ENCODE measurements at places on chromosomes 12 and 14. TPM values are rescaled to one million over a fixed set of nuclear protein-coding genes. Genes with fewer than 3 reads are reported as not detected.

DNA sequence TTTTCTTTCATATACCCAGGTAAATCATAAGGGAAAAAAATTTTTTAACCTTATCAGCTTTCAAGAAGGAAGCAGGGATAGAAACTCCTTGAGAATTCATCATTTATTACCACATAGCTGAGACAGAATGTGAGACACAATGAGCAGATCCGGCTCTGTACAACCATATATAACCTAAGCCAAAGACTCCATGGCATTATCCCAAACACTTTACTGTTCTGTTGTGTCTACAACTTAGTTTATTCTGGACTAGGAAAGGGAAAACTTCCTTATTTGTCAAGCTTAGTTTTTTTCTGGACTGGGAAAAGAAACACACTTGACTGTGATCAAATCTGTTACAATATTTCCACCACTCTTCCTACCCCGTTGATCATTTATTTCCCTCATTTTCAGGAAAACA lies 38.3 kb upstream of the CATSPERB start:
- DNase-seq: no peak

DNA sequence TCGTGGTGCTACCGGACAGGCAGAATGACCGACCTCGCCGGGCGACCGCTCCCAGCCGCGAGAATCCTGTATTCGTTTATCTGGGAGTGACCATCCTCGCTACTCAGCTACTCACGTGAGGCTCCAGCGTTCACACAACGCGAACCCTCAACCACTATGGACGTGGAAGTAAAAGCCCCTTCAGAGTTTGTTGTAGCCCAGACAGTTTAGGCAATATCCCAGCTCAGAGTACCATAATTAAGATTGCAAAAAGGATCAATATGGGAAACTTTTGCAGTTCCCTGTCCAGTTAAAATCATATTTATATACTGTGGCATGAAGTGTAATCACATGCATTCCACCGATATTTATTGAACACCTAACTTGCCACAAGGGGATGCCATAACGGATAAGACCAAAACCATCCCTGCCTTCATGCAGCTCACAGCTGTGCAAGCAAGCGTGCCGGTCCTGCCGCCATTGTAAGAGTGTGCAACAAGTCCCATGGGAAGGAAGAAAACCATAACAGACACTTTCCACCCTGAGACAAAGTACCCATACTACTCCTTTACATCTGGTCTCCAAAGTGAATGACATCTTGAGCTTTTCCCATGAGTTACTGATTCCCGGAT lies 938 bp upstream of the MAX start:
- DNase-seq: no peak

The ATG2B gene
- 25.1 TPM for total RNA-seq

DNA sequence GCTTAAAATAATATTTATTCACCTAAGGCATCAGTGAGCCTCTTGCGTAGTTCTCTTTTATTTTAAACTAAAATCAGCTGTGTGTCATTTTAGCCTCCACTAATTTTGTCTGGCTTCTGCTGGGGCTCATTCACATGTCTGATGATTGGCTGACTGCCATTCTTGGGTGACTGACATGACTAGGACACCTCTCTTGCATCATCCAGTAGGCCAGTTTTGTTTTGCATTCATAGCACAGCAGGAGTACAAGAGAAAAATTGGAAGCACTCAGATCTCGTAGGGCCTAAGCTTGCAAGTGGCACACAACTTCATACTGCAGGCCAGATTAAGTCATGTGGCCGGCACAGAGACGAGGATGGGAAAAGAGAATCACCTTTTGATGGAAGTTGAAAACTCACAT lies 1226.5 kb downstream of the GALC start:
- DNase-seq: no peak

GRCh38 chr12:40107803-40108620 lies 2.1 kb upstream of the SLC2A13 start:
- no peak for DNase-seq

DNA sequence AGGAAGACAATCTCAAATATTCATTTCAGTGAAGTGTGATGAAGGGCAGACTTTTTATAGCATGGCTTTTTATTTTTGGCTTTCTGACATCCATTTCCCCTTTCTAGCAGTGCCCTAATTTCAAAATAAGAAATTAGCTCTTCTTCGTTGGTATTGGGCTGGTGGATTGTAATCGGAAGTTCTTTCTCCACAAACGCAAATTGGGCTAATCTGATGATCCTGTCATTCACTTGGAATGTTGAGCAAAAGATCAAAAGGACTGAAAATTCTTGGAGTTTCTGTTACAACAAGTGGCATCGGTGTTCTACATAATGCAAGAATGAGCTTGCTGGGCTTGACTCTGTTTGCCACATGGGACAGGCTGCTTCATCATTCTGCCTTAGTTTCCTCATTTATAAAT lies 1182.8 kb downstream of the FLRT2 start:
- DNase-seq: no peak

GRCh38 chr14:71651228-71651627 lies 281.0 kb upstream of the RGS6 start:
- no peak for DNase-seq

All from progenitor cell of endocrine pancreas (in vitro differentiated cells).